Stimulated activated CD4-positive, alpha-beta T cell treated with anti-CD3 and anti-CD28 coated beads, Interleukin-12 subunit alpha, Interleukin-12 subunit beta, amount 100 ng/mL, for 24 hours (primary cell): ENCODE measurements at places on chromosomes 5 and 9.

- no peak for DNase-seq
These were observed 361.0 kb upstream of the CDH6 start for GRCh38 chr5:30832519-30832918.

DNA sequence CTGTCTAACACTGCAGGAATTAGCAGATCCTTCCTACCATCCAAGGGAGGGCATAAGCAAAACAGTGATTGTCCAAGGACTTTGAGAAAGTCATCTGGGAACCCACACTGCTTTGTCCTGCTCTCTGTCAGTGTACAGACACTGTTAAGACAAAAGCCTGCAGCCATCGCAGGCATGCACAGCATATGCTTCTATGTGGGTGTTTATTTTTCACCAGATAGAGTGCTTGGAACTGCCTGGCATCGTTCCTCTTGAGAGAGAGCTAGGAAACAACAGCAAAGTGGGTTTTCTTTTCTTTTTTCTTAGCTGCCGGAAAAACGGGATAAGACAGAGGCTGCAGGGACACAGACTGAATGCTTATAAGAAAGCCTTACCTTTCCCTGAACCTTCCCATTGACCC lies 212.3 kb downstream of the ICE1 start:
- no peak for DNase-seq

GRCh38 chr5:139453683-139454567 lies 8.6 kb downstream of the ECSCR start:
- DNase-seq = no peak

GRCh38 chr9:18263377-18263776 lies 210.6 kb upstream of the ADAMTSL1 start:
- no peak for DNase-seq

DNA sequence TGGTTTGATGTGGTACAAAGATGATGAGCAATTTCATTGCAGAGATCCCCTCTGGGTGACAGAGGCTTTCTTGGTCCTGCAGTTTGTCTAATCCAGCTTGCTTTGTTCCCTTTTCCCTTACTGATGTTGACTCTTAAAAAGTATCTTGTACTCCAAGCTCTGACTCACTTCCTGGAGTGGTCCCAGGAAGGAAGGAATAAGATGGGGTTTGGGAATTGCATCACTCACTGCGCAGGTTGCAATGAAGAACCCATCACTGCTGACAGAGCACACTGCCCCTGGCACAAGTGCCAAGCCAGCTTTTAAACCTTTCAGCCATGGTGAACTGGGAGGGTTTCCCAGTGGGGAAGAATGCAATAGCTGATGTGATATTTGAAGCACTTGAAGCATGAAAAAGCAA lies 662.2 kb upstream of the CTNND2 start:
- no peak for DNase-seq

- DNase-seq = no peak
These were observed 76.8 kb upstream of the RANBP3L start for GRCh38 chr5:36378551-36378950.

- no peak for DNase-seq
These were observed 60.8 kb downstream of the ZNF474 start for GRCh38 chr5:122190156-122190555.

GRCh38 chr9:132756214-132756845 lies 86.1 kb downstream of the GTF3C4 start:
- no peak for DNase-seq

DNA sequence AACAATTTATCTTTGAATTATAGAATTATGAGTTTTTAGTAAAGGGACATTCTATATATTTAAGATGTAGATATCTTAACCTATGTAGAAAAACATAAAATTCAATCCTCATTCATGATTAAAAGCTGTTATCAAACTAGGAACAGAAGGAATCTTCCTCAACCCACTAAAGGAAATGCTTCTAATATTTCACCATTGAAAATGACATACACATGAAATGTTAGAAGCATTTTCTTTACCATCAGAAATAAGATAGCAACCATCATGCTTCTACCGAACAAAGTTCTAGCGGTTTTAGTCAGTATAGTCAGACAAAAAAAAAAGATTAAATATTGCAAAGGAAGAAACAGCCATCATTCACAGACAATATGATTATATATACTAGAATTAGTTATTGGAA lies 32.2 kb downstream of the SHOC1 start:
- DNase-seq = no peak

DNA sequence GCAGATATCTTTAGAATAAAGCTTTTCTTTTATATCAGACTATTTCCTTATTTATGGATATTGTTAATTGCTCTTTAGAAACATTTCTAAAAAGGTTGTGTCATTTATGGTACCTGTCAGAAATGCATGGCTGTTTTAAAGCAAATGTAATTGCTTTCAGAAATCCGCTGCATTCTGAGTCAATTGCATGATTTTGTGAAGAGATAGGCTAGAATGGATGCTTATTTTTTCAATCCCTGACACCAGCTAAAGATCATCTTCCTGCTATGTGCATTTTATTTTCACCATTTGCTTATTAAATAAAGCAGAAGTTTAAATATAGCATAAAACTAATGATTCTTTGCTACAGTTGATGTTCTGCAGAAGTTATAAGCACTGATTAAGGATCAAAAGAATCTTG lies 170.2 kb upstream of the C9orf72 start:
- no peak for DNase-seq

- no peak for DNase-seq
These were observed 1043.1 kb downstream of the DTWD2 start for GRCh38 chr5:117945258-117945657.

DNA sequence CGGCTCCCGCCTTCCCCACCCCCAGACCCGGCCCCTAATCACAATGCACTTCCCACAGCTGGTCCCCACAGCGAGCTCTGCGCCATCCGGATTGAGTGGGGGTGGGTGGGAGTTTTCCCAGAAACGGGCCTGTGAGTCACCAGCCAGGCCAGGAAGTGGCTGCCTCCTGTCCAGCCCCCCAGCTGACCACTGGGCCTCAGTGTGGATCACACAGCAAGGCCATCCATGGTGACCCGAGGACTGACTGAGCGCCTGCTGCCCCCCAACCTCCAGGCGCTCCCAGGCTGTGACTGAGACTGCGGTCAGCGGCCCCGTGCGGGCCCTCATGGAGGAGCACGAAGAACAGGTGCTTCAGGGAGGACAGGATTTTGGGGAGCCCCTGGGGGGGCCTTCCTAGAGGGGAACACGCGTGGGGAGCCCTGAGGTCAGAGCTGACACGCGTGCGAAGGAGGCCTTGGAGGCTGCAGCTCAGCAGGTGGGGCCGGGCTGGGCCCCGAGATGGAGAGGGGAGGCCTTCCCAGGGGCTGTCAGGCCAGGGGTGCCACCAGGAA lies 48.3 kb upstream of the EGFL7 start:
- DNase-seq = no peak

DNA sequence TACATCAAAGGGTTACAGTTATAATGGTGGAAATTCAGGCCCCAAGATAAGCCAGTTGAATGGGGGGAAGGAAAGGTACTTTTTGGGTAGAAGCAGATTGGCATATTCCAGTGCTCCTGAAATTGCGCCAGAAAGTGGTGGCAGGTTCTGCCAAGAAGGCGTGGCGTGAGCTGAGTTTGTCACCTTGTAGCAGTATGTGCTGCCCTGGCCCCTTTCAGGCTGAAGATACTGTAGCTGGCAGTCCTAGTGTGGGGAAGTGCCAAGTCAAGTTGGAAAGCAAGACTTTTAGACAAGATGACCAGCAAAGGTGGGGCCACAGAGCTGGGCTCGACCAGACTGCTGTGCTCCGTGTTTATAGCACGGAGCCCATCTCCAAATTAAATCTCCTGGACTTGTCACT lies 133.6 kb upstream of the GLRA1 start:
- DNase-seq = no peak

DNA sequence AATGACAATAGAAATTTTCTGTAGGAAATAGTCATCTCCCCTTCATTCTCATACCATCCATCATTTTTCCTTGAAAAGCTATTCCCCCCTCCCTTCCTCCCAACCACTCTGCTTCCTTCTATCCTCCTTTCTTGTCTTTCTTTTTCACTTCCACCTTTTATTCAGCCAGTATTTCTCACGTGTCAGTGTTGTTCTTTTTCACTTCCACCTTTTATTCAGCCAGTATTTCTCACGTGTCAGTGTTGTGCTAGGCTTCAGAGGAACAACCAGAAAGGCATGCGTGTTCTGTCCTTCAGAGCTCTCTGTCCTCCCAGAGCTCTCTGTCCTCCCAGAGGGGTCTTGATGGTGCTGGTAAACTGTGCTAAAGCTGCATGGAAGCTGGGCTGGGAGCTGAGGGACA lies 419.6 kb downstream of the GADD45G start:
- no peak for DNase-seq

DNA sequence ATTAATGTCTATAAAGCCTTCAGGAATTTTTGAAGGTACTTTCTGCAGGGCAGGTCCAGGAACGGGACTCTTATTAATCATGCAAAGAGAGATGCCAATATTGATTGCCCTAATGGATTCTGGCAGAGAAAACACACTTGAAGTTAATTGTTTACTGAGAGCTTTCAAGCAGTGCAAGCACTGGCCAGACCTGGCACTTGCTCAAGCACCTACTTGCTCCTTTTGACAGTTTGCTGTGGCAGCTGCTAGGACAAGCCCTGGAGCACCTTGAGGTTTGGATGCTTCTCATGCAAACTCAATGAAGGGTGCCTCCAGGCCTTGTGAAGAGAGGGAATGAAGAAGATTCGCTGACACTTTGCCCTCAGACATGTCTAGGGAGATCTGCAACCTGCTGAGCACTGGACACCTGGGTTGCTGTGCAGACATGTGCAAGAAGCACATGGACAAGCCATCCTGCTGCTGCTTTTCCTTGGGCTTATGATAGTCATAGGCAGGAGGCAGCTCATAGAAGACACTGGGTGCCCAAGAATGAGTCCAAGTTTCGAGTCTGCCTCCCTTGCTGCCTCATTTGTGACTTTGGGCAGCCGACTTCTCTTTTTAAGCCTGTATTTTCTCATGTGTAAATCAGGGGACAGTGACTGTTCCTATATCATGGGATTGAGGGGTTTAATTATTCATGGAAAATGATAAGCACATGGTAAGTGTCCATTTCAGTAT lies 88.8 kb upstream of the EQTN start:
- no peak for DNase-seq

GRCh38 chr5:42759456-42759855 lies 2.8 kb downstream of the CCDC152 start:
- no peak for DNase-seq

DNA sequence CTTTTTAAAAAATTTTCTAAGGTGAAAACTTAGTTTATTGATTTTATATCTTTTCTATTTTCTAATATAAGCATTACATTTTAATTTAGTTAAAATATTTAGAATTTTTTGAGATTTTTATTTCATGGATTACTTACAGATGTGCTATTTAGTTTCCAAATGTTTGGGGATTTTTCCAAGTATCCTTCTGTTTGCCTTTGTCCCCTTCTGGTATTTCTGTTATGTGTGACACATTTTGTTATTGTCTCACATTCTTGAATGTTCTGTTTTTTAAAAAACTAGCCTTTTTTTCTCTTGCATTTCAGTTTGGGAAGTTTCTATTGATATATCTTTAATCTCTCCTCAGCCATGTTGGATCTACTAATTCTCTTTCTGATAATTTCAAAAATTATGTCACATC lies 234.9 kb downstream of the FAM170A start:
- DNase-seq = no peak

DNA sequence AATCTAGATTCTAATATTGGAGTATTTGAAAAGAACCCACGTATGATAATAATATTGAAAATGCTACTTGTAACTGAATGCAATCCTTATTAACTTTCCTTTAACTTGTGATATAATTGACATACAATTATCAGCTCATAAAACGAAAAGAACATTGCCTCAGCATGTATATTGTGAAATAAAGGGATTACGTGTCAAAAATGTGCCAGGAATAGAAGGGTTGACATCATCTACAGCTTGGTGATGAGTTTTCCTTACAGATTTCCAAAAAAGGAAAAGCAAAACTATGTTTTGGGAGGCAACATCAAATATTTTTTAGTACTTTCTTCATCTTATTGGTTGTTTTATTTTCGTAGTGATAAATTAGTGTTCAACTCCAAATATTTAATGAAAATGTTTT lies 266.0 kb upstream of the PTGER4 start:
- DNase-seq = no peak

DNA sequence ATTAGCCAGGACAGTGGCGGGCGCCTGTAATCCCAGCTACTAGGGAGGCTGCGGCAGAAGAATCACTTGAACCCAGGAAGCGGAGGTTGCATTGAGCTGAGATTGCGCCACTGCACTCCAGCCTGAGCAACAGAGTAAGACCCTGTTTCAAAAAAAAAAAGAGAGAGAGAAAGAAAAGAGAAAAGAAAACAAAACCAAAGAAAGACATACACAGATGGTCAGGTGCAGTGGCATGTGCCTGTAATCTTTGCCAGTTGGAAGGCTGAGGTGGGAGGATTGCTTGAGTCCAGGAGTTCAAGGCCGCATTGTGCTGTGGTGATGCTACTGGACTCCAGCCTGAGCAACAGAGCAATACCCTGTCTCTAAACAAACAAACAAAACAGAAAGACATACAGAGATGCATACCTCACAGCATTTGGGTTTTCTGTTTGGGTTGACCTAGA lies 10.0 kb upstream of the PSAT1 start:
- no peak for DNase-seq

DNA sequence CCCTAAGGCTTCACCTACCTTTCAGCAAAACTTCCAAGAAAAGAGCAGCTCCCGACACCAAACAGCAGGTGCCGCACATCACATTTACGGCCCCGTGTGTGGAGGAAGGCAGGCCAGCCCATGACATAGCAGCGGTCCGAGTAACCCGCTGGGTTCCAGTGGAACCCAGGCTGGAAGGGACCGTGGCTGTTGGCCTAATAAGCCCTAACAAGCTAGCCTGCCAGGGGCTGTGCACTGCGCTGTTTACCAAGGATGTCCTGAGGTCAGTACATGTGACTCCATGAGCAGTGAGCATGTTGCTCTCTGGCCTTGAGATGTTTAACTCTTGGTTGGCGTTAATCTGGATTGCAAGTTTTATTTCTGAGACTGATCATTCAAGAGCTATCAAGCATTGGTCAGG lies 131.5 kb downstream of the FSTL4 start:
- DNase-seq = no peak

DNA sequence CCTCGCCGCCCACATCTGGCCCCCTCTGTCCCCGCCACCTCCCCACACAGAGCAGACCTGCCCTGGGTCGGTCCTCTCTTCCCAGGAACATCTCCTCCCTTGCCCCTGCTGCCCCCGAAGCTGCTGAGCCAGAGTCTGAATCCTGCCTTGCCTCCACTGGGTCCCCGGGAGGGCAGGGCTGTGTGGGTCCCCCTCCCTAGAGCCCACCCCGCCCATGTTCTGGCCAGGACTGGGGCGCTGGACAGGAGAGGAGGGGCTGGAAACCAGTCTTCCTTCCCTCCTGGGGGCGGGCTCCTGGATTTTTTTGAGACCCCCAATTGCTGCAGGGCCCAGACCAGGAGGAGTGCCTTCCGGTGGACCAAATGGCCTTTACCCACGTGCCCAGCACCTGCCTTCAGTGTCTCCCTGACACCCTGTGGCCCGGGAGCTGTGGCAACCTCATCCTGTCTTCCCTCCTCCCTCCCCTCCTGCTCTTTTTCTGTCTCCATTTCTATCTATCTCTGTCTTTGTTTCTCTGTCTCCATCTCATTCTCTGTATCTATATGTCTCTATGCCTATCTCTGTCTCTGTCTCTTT lies 12.1 kb downstream of the MRPL36 start:
- no peak for DNase-seq
